ENCODE measurements at places on chromosomes 4 and X. TPM values are rescaled to one million over a fixed set of nuclear protein-coding genes. Genes with fewer than 3 reads are reported as not detected.

USP27X gene
- total RNA-seq = 2.0 TPM

SYTL5 gene
- total RNA-seq = 0.05 TPM

INTS6L gene
- 21.2 TPM for total RNA-seq

SLC2A9 gene
- 0.65 TPM for total RNA-seq

NR3C2 gene
- 4.3 TPM for total RNA-seq

PPP2R2C gene
- total RNA-seq = not detected

NOX1 gene
- not detected for total RNA-seq

MBTPS2 gene
- total RNA-seq = 6.5 TPM

POU4F2 gene
- not detected for total RNA-seq

SPANXD gene
- total RNA-seq = not detected

FAM9C gene
- total RNA-seq = not detected

IL3RA gene
- total RNA-seq = 1.2 TPM

GDPD2 gene
- total RNA-seq = not detected

HPSE gene
- total RNA-seq = 16.5 TPM

MCUB gene
- 80.5 TPM for total RNA-seq

DGKK gene
- total RNA-seq = not detected

MAGEB2 gene
- not detected for total RNA-seq

USP46 gene
- total RNA-seq = 6.2 TPM

PRRG3 gene
- total RNA-seq = not detected

HTRA3 gene
- total RNA-seq = not detected

GAGE2A gene
- not detected for total RNA-seq

EDA2R gene
- total RNA-seq = 1.1 TPM

PAK3 gene
- 1.3 TPM for total RNA-seq

PRRG1 gene
- not detected for total RNA-seq

SEPTIN11 gene
- 33.6 TPM for total RNA-seq

ARHGAP6 gene
- total RNA-seq = not detected

GCNA gene
- total RNA-seq = 3.2 TPM

IBSP gene
- total RNA-seq = not detected

TNIP3 gene
- total RNA-seq = 12.3 TPM

MSX1 gene
- total RNA-seq = not detected

MAGEA9B gene
- not detected for total RNA-seq

SLITRK4 gene
- total RNA-seq = not detected

GLRB gene
- total RNA-seq = not detected

CD38 gene
- total RNA-seq = 12.0 TPM

CACNA1F gene
- total RNA-seq = 0.51 TPM

FAM47A gene
- total RNA-seq = not detected

STBD1 gene
- total RNA-seq = 0.63 TPM
